ENCODE measurements at places on chromosomes 2 and 18.

- DNase-seq: no peak
These were observed 68.8 kb upstream of the TMEM200C start for GRCh38 chr18:5964108-5964507.

- DNase-seq: no peak
These were observed 14.7 kb upstream of the ARHGAP25 start for GRCh38 chr2:68719912-68720311.

DNA sequence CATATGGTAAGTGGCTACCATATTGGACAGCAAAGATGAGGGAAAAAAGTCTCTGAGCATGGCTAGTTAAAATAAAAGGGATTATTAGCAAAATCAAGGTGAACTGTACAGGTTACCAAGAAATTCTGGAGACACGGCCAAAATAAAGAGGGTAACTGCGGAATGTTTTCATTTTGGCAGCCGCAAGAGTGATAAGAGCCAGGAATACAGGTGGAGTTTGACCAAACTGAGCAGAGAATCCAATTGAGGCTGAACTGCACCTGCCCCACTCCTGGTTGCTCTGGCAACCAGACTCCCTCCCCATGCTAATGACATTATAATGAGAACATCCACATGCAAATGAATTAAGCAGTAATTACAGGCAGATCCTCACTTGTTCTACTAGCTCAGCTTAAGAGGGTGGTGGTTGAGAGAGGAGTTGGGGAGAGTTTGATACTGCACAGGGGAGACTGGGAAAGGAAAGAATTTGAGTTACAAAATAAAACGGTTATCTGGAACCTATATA is 18.8 kb upstream of the EPHA4 start:
- no peak for DNase-seq

- no peak for DNase-seq
These were observed 102.0 kb downstream of the TMEM18 start for GRCh38 chr2:575030-575726.

- no peak for DNase-seq
These were observed 105.4 kb upstream of the LGALSL start for GRCh38 chr2:64348386-64349130.

- no peak for DNase-seq
These were observed 264.9 kb downstream of the ICOS start for GRCh38 chr2:204201507-204201906.

DNA sequence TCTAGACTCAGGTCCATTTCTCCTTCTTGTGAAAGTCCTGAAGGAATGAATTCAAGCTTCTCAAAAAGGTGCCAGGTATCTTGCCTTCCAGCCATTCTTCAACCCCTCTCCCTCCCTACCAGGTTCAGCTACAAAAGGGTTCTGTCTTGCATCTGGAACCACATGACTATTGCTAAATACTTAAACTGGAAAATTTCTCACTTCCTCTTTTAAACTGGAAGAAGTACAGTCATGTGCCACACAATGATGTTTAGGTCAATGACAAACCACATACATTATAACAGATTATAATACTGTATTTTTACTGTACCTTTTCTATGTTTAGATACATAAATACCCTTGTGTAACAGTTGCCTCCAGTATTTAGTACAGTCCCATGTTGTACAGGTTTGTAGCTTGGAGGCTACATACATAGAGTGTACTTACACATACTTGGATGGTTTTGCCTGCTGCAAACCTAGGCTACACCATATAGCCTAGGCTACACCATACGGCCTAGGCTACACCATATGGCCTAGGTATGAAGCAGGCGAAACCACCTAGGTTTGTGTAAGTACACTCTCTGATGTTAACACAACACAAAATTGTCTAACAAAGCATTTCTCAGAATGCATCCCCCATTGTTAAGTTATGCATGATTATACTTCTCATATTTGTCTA is 142.0 kb upstream of the DNMT3A start:
- DNase-seq: no peak

DNA sequence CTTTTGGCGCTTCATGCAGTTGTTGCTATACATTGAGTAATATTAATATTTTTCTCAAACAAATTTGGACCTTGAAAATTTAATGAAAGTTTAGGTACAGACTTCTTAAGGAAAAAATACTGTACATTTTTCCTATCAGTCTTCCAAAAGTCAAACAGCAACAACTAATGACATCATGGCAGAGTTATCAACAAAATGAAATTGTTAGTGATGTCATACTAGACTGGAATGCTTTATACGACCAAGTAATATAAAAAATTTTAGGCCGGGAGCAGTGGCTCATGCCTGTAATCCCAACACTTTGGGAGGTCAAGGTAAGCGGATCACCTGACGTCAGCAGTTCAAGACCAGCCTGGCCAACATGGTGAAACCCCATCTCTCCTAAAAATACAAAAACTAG is 12.0 kb upstream of the STPG4 start:
- DNase-seq: no peak

Data from H4 (cell line).